ENCODE measurements at places on chromosomes 5 and 9. TPM values are rescaled to one million over a fixed set of nuclear protein-coding genes. Genes with fewer than 3 reads are reported as not detected.

- no peak for DNase-seq
Observed at GRCh38 chr9:35529161-35529823, 39.4 kb downstream of the RUSC2 start.

GRCh38 chr9:99024959-99025358 is 80.0 kb upstream of the TGFBR1 start:
- DNase-seq: no peak

- DNase-seq: no peak
Observed at GRCh38 chr9:132669319-132669697, 475 bp downstream of the DDX31 start.

Gene ECM2
- not detected for total RNA-seq
